ENCODE measurements at places on chromosomes 7 and 10.

DNA sequence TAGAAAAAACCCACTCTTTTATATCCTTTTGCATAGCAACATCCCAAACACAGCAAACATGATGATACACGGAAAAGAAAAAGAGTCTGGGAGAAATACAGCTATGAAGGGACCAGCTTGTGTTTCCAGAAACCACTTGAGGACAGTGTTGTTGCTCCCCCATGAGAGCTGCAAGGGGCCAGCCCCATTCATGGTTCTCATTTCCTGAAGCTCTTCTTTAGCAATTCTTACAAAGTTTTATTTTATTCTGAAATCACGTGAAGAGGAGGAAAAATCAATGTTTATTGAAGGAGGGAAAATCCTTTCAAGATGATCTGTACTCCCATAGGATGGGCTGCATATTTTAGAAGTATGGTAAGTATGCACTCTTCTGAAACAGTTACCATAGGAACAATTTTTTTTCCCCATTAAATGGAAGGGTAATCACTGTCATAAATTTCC is 17.5 kb upstream of the PRTFDC1 start:
- DNase-seq: no peak

DNA sequence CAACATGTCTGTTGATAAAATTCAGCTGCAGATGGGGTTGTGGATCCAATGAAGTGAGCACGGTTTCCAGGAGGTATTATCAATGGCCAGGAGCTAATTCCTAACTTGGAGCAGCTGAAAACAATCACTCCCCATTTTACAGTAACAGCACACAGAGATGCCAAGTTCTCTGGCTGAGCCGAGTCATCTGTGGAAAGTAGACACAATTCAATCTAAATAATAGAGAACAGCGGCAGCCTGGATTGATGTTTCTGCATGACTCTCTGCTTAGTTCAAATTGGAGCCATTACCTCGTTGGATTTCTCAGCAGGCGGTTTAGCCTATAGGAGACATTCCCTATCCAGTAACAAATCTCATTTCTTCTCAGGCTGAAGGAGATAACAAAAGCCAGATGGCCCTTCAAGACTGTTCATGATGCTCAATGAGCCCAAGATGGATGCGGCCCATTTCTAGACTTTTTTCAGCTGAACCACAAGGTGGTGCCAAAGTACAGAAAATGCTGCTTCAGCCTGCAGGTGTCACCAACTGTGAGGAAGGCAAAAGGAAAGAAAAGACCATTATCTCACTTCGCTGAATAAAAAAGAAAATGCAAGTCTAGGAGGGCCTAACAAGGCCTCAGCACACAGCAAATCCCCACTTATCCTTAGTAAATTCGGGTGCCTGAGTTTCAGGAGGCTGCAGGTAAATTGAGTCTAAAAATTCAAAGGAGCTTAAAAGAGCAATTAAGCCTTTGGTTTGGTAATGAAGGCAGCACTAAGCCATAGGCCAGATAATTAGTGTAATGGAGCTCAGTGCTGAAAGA is 83.7 kb downstream of the SLC16A9 start:
- peak; percentile 67 for DNase-seq

DNA sequence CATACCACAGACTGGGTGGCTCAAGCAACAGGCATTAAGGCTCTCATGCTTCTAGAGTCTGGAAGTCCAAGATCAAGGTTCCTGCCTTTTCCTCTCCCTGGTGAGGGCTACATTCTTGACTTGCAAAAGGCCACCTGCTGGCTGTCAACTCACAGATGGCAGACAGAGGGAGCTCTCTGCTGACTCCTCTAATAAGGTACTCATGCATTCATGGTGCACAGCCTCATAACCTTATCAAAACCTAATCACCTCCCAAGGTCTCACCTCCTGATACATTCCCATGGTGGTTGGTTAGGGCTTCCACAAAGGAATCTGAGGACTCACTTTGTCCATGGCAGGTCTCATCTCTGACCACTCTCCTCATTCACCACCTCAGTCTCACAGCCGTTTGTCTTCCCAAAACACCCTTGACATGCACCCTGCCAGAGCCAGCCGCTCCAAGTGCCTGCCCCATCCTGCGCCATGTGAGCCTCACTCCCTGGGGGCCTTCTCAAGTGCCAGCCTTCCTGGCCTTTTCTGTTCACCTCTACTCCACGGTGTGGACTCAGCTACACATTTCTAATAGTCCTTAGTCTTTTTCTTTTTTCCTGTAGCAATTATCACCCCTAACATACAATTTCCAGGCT is 400.3 kb upstream of the ADARB2 start:
- peak; percentile 4 for DNase-seq

DNA sequence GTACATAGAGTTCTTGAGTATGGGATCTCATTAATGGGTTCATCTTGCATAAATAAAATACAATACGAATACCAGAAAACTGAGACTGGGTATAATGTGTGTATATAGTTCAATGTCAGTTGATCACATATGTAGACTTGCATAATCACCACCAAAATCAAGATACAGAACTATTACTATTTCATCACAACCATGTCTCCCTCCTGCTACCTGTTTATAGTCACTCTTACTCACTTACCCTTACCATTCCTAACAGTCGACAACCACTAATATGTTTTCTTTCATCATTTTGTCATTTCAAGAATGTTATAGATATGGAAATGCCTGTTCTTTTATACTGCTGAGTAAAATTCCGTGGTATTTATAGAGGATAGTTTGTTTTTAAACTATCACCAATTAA is 416.1 kb upstream of the CNTNAP2 start:
- DNase-seq: no peak

GRCh38 chr7:130910949-130911944 is 177.2 kb upstream of the KLF14 start:
- DNase-seq: peak; percentile 75

GRCh38 chr10:110267276-110267675 is 37.4 kb downstream of the SMNDC1 start:
- no peak for DNase-seq

DNA sequence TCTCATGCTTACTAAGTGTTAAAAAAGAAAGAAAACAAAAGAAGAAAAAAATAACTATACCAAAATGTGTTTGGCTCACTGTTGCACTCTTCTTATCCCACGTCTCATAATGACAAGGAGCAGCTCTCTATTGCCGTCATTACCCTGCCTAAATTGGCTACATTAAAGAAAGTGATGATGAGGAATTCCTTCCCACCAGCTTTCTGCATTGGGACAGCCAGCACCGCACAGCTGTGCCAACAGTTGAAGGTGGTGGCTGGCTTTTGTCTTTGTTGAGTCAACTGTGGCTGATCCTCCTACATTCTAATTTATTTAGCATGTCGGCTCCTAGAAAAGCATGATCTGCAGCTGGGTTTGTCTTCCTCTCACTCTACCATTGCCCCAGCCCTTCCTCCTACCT is 751.8 kb downstream of the KCNMA1 start:
- no peak for DNase-seq

DNA sequence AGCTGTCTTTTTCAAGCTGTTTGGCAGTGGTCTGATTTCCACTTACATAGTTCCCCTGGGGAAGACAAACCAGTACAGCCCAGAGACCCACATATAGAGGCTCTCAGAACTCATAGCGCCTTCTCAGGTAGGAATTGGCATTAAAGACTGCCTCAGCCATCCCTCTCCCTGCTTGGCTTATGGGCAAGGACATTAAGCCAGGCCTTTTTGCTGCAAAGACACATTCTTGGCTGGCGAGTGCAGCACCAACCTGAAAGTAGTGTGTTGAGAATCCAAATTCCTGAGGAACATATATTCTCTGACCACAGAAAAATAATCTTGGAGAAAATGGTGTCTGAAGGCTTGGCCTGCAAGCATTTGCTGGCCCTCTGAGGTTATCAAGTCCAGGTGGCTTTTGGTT is 39.2 kb upstream of the HPS1 start:
- DNase-seq: no peak

GRCh38 chr10:86592413-86592812 is 61.9 kb upstream of the OPN4 start:
- DNase-seq: no peak

DNA sequence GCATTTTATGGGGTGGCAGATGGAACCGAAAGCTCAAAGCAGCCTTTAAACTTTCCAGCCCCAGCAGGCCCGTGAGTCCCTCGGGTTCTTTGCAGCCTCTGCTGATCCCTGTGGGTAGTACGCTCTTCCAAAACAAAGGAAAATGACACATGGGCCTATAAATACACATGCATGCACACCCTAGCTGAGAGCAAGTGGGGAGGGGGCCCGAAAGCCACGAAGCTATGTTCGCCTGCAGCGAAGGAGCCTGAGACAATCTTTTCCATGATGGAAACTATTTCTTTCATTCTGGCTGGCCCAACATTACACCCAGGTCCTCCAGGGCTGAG is 32.2 kb downstream of the CALML5 start:
- DNase-seq: no peak

DNA sequence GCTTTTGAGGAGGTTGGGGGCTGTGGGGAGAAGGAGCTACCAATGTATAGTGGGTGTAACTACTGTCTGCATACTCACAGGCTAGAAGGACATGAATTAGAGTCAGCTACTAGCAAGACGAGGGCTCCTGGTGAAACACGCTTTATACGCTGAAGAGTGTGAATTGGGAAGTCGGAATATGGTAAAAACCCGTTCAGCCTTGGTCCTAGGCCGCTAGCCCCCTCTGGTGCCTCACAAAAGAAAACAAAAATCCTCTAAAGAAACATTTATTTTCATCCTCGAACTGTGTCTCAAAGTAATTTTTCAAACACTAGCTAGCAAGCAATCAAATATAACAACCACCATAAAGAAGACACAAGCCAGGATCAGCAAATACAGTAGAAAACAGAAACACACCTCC is 338.1 kb upstream of the SEMA3C start:
- DNase-seq: no peak

DNA sequence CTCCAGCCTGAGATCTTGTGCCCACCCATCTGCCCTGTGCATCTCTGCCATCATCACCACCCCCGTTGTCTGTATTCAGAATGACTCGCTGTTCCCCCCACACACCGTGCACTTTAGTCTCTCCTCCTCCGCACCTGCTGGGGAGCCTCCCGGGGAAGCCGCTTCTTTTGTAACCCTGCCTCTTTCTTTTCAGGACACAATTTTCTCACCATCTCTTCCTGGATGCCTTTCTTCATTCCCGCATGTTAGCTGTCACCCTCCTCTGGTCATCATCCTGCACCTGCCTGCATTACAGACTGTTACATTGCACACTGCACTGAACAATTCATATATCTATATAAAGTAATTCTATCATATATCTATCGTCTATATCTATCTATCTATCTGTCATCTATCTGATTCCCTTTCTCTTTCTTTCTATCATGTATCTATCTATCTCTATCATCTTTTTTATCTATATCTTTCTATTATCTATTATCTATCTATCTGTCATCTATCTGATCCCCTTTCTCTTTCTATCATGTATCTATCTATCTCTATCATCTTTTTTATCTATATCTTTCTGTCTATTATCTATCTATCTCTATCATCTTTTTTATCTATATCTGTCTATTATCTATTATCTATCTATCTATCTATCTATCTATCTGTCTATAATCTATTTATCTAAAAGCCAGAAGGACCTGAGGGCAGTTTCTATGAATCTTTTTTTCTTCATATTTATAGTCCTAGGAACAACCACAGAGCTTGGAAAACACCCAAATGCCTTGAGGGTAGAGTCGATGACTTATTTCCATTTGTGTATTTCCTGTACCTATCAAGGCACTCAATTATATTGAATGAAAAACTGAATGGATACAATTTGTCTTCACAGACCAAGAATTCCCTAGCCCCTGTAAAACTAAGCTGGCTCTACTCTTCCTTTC is 642.5 kb downstream of the ACTR3B start:
- no peak for DNase-seq

- no peak for DNase-seq
These were observed 192.8 kb upstream of the ZMIZ1 start for GRCh38 chr10:78875932-78876331.

- peak; percentile 46 for DNase-seq
These were observed 117.9 kb upstream of the COL1A2 start for GRCh38 chr7:94276795-94277194.

- DNase-seq: no peak
These were observed 86.4 kb downstream of the WDR37 start for GRCh38 chr10:1142596-1142995.

DNA sequence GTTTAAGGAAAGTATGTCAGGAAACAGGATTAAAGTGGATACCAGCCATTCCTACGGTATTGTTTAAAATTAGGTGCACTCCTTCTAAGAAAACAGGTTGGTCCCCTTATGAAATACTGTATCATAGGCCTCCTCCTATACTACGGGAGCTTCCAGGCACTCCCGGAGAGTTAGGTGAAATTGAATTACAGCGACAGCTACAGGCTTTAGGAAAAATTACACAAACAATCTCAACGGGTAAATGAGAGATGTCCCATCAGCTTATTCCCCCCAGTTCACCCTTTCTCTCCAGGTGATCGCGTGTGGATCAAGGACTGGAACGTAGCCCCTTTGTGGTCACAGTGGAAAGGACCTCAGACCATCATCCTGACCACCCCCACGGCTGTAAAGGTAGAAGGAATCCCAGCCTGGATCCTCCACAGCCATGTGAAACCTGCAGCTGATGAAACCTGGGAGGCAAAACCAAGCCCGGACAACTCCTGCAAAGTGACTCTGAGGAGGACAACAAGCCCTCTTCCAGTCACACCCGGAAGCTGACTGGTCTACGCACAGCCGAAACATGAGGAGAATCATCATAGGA is 25.1 kb upstream of the GHITM start:
- no peak for DNase-seq

DNA sequence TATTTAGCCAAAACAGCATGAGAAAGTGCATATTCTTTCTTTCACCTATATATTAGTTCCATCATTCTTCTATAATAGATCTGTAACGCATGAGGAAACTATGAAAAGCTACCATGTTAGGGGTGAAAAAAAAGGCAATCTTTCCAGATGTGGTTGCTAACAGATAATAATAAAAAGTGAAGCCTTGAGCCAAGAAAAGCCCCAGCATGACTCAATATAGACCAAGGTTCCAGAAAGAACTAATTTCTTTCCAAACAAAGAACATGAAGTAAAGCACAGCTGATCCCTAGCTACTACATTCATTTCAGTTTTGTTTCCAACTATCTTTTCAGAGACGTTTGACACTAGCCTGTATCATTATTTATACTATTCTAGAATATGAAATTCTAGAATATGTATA is 16.4 kb downstream of the ARL4A start:
- peak; percentile 73 for DNase-seq

- DNase-seq: no peak
These were observed 50.2 kb downstream of the CAMK2B start for GRCh38 chr7:44275146-44275545.

GRCh38 chr7:2108071-2108455 is 124.7 kb downstream of the MAD1L1 start:
- no peak for DNase-seq
